ENCODE measurements at places on chromosomes 6 and 20. TPM values are rescaled to one million over a fixed set of nuclear protein-coding genes. Genes with fewer than 3 reads are reported as not detected.

Gene KLC4
- total RNA-seq, result 28.8 TPM

Gene TULP1
- not detected for total RNA-seq

DNA sequence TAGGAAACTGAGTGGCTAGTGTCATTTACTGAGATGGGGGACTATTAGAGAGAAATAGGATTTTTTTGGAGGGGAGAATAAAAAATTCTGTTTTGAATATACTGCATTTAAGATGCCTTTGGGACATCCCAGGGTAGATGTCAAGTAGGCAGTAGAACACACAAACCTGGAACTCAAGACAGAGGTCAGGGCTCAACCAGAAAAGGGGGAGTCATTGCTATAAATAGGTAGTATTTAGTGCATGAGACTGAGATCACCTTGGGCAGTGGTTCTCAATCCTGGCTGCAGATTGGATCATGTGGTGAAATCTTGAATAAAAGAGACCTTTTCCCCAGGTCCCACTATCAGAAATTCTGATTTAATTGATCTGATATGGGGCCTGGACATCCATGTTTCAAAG is 110.5 kb upstream of the SUPT3H start:
- no peak for DNase-seq

- DNase-seq, result no peak
Measured at GRCh38 chr6:113997116-113997515, 26.2 kb upstream of the HDAC2 start.

Gene RSPO3
- 3.2 TPM for total RNA-seq

GRCh38 chr20:24685736-24686135 is 216.3 kb downstream of the SYNDIG1 start:
- peak; percentile 41 for DNase-seq

GRCh38 chr6:122753688-122754056 is 25.8 kb upstream of the FABP7 start:
- DNase-seq, result no peak

DNA sequence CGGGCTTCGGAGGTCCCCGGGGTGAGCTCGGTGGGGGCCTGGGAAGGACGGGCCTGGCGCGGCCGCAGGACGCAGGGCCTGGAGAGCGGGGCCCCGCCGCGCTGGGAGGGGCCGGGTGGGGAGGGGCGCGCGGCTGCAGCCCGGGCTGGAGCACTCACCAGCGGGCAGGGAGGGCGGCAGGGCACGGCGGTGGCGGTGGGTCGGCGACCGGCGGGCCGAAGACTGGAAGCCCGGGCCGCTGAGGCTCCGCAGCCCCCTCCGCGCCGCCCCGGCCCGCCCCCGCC is at the start of gene GATA5:
Gene GATA5 (minus strand): TSS at position 224 of the 284 bp plus-strand sequence. CDS start 474 bp downstream, outside the sequence.
- DNase-seq, result no peak

Gene TMC2
- not detected for total RNA-seq

DNA sequence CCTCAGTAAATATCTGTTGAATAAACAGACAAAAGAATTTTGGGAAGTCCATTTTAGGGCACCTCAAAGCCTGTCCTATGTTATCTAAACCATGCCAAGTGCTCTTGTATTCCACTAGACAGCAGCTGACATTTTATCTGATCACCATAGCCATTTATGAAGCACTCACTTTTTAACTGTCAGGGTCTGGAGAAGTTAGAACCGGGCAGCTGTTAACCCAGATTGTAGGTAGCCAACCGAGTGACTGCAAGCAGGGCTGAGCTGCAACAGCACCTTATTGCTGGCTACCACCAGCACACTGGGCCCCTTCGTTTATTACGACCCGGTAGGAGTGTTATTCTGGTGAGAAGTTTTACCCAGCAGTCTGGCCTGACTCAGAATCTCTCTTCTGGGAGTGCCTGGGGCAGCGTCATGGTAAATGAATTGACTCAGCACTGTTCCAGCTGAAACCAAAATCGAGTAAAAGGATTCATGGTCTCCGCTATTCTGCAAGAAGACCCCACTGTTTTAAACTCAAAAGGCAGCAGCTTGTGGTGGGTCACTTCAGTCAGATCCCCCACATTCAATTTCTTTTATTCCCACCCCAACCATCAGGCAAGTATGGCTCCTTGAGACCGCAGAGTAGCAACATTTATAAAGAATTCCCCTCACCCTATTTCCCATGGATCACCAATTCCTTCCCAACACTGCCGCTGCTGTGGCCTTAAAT is 1.7 kb downstream of the UBE2V1 start:
- DNase-seq, result peak; percentile 13

Gene LY6G6F
- not detected for total RNA-seq

- DNase-seq, result no peak
Measured at GRCh38 chr20:32583581-32584070, 1.5 kb downstream of the NOL4L start.

DNA sequence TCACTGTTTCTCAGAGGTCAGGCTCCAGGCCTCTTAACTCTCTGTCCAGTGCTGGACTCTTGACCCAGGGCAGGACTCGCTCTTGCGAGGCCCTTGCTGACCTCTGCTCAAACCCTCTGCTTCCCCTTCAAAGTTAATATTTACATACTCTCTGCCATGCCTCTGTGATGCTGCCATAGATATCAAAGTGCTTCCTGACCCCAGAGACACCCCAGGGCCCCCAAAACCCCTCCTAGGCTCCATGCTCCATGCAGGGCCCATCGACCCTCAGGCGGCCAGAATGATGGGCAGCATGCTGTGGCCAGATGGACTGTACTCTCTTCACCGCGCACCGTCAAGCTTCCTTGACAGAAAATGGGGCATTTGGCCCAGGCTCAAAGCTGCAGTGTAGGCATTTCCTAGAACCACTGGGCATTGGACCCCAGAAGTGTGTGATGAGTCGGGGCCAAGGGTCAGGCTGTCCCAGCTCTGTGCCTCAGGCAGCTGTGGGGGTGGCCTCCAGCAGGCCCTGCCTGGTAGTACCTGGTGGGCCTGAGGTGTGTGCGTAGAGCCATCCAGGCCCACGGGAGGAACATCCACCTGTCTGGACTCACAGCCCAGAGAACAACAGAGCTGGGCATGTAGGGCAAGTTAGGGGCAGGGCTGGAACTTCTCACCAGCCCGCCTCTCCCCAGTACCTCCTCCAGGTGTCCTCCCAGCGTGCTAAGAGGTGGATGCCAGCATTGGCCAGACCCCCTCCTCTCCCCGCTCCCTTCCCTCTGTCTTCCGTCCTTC is 142.8 kb downstream of the VEGFA start:
- no peak for DNase-seq

GRCh38 chr6:107833136-107833535 is 9.0 kb upstream of the SCML4 start:
- DNase-seq, result no peak

Gene CPXM1
- 2.0 TPM for total RNA-seq

GRCh38 chr6:51719297-51719696 is 368.1 kb downstream of the PKHD1 start:
- DNase-seq, result no peak

- no peak for DNase-seq
Measured at GRCh38 chr6:45838996-45839395, 176.7 kb downstream of the CLIC5 start.

Gene KCNS1
- total RNA-seq, result 1.8 TPM
